ENCODE measurements at places on chromosomes 2 and 18.

DNA sequence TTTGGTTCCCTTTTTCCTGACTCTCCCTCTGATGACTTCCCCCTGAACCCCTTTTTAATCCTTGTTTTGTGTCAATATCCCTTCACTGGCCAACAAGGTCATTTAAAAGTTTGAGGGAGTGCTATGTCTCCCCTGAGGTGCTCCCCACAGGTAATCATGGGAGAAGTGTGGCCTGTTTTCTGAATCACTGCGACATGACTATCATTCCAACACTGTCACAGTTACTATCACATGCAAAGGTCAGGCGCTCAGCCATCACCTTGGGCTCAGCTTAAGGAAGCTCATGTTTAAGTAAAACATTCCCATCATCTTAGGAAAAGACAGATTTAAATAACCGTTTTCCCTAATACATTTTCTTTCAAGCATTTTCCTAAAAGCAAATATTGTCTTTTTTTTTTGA, 20.9 kb upstream of the ACAA2 start:
- no peak for DNase-seq

DNA sequence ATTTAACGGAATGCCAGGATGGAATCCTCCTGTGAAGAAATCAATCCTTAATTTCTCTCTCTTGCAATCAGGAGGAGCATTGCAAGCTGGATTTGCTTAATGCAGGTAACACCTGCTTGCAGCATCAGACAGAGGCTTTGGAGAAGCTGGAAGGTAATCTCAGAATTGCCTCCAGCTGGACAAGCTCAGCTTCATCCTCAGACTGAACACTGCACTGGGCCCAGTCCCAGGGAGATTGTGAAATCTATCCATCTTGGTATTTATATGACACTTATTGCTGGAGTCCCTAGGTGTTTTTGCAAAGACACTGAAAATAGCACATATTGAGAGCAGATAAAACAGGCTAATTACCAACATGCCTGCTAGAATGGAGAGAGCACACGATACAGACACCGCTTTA, 179.4 kb upstream of the SESTD1 start:
- no peak for DNase-seq

DNA sequence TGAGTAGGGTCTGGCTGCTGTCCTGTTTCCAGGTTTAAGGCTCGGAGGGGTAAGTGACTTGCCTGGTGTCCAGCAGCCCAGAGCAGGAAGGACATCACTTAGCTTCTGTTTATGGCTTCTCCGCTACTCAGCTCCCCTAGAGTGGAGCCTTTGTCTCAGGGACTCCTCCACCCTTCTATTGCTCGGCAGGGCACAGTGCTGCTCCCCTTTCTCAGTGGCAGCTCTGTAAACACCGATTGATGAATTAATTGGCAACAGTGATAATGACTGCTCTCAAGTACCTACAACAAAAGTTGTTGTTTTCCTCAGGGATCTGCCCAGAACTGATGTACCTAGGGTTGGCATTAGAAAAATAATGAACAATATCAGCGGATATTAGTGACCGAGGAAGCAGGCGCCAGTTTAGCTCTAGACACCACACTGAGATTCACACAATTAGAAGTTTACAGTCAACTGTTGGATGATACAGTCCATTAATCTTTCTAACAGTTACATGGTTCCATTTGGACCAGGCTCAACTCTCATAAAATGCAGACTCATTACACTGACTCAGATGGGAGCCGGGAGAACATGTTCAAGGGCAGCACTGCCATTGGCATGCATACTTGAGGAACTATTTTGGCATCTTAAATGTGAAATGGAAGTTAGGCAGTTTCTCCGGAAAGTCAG, 265.7 kb downstream of the MTX2 start:
- no peak for DNase-seq

GRCh38 chr2:85089585-85089984, 43.6 kb upstream of the TCF7L1 start:
- no peak for DNase-seq

- no peak for DNase-seq
Measured at GRCh38 chr2:241359481-241360045, 3.5 kb downstream of the FARP2 start.

DNA sequence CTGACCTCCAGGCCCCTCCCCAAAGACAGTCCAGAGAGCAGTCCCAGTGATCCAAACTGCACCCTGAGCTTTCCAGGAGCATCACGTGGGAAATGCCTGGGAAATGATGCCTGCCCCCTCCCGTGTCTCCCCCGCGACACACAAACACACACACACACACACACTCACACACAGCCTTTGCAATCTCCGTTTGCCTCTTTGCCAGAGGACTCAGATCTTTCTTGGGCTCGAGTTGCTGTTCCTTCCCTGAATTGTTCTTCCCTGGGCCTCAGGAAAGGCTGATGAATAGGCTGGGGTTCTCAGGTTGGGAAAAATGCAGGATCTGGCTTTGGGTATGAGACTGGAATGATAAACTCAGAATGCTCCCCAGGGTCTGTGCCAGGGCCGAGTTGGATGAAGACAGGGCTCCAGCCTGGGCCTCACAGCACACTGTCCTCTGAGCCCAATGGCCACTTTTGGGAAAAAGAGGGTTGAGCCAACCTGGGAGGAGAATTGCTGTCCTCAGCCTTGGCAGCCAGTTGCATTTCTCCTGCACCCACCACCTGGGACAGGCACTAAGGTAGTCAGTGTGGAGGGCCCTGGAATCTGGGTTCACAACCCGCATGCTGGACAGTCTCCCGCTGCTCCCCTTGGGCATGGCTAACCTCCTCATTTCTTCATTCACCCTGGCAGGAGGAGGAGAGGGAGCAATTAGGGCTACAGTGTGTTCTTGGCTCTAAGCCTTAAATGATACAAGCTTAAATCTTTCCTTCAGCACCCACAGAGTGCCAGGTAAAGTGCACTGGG, 43.9 kb upstream of the ATP6V1B1 start:
- no peak for DNase-seq

GRCh38 chr18:7958081-7958896, 391.2 kb downstream of the PTPRM start:
- DNase-seq = peak; percentile 49

DNA sequence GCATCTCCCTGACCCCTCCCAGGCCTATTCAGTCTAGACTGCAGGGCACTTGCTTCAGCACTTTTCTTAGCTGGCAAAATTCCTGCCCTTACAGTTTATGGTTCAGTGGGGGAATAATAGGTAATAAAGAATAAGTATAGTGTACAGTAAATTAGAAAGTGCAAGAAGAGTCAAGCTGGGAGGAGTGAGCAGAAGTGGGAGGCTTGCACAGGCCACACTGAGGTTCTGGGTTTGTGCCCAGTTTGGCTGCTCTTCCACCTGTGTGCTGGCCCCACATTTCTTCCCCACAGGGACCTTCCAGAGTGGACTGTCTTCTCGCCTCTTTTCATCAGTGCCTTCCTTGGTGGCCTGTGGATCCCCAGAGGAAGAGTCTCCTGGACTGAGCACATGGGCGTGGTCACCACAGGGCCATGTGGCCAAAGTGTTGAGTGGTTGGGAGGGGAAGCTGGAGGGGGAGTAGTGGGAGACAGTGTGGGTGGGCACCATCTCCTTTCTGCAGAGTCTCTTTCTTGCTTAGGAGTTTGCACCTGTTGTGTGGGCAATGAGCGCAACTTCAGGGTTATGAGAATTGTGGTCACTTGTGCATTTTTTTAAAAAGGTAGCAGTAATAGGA, 128.6 kb upstream of the ZSWIM2 start:
- DNase-seq = no peak

- DNase-seq = no peak
Measured at GRCh38 chr2:112807233-112807807, 23.0 kb upstream of the IL1A start.

GRCh38 chr18:75054046-75054445, 154.9 kb downstream of the PTGR3 start:
- no peak for DNase-seq
